Stimulated activated CD8-positive, alpha-beta memory T cell treated with anti-CD3 and anti-CD28 coated beads, Interleukin-2, amount 100 ng/mL, for 48 hours (primary cell): ENCODE measurements at places on chromosomes 13 and 19.

DNA sequence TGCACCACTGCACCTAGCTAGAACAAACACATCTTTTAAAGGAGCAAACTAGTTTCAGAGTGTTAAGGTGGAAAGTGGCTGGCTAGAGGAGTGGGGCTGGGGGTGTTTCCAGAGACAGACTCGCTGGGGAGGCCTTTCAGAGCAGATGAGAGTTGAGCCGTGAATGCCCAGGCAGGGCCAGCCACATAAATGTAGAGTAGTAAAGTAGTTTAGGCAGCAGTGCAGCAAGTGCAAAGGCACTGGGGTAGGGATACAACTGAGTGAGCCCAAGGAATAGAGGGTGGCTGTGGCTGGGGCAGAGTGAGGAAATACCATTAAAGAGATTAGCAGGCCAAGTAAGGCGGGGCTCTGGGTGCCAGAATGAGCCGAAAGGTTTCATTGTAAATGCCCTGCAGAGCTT lies 72.0 kb downstream of the ALOX5AP start:
- DNase-seq = no peak

DNA sequence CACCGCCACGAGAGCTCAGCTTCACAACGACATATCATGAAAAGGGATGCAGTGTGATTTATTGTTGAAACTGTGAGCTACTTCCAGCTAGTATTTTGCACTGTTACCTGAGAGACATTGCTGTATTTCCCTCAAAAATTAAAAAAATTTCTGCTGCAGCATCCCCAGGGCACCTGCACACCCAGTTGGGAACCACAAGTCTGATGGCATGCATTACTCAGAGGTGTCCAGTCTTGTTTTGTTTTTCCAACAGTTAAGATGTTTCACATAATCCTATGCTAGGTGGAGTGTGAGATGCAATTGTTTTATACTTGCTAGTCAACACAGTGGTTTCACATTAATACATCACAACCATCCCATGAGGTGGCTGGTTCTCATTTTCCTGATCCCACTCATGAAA lies 285.2 kb downstream of the SHISA2 start:
- DNase-seq = no peak

DNA sequence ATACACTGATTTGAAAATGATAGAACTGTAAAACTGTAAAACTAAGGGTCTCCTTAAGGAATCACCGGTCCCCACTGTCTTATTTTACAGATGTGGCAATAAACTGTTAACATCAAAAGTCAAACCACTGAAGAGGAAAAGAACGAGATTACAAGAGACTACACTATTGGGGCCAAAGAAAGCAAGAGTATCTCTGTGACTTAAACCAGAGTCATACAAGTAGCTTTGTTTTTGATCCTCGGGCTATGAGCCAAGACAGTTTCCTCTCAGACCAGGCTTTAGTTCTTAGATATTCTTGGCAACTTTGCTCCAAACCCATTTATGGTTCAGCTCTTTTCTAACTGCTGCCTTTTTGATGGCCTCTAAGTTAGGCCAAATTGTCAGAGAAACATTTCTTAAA lies 113.8 kb downstream of the TBC1D4 start:
- DNase-seq = no peak

GRCh38 chr13:41356786-41357185 lies 45.7 kb downstream of the NAA16 start:
- no peak for DNase-seq

- DNase-seq = no peak
Observed at GRCh38 chr13:59750860-59751259, 412.9 kb downstream of the DIAPH3 start.

DNA sequence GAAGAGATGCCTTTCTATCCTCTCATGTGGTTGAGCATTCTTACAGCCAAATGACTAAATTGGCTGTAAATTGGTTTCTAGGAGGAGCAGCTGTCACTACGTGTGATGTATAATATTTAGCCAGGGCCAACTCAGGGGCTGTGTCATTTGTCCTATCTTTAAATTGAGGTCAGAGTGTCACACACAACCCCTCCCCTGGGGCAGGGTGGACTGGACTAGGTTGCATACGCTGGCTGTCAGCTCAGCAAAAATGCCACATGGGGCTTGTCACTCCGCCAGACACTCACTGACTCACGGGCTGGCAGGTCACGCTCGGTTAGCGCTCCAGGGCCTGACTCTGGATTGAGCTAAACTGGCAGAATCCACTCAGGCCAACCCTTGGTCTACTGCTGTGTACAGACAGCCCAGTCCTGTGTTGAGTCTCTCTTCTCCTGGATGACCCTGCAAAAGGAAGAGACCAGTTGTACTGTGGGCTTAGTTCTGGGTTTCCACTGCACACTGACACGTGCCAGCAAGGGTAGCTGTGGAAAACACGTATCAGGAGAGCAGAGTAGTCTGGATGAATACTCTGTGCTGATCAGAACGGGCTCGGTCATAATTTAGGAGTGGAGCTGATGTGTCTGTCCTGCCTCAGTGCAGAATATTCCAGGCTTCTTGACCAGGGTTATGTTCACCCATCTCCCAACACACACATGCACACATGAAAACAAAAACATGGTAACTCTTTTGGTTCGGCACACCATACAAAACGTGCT lies 29.1 kb downstream of the SHISA2 start:
- DNase-seq = no peak

- DNase-seq = no peak
Observed at GRCh38 chr13:113875429-113875815, 11.5 kb upstream of the GAS6 start.

GRCh38 chr13:89899302-89900103 lies 1448.0 kb upstream of the MIR17HG start:
- DNase-seq = no peak
